Tibial nerve (tissue), 4 donors: ENCODE measurements at places on chromosomes 5 and 9.

GRCh38 chr9:86807367-86807976 lies 139.8 kb downstream of the GAS1 start:
- H3K27ac ChIP-seq: peak overlapping the region; percentile 45
- no peaks in the 10 kb centered on the region for H3K36me3 ChIP-seq
- H3K27me3 ChIP-seq: no peaks in the 10 kb centered on the region
- H3K4me3 ChIP-seq: no peak overlapping the region

- no peaks in the 10 kb centered on the region for H3K4me1 ChIP-seq
- H3K36me3 ChIP-seq: no peaks in the 10 kb centered on the region
- no peak overlapping the region for H3K27ac ChIP-seq
- no peak overlapping the region for H3K4me3 ChIP-seq
- H3K27me3 ChIP-seq: no peaks in the 10 kb centered on the region
- no peak for DNase-seq
Measured at GRCh38 chr5:127337876-127338275, 47.3 kb downstream of the MEGF10 start.

GRCh38 chr5:180908998-180909731 lies 10.2 kb downstream of the BTNL8 start:
- no peaks in the 10 kb centered on the region for H3K4me1 ChIP-seq
- no peak for DNase-seq
- no peak overlapping the region for H3K27ac ChIP-seq
- H3K27me3 ChIP-seq: no peaks in the 10 kb centered on the region

- DNase-seq: no peak
- no peaks in the 10 kb centered on the region for H3K36me3 ChIP-seq
- H3K4me1 ChIP-seq: peaks cover 18% of the 10 kb centered on the region
- H3K27ac ChIP-seq: no peak overlapping the region
- H3K4me3 ChIP-seq: no peak overlapping the region
Measured at GRCh38 chr5:178335302-178336030, 102.9 kb upstream of the PHYKPL start.

GRCh38 chr5:153991168-153991567 lies 47.5 kb downstream of the FAM114A2 start:
- H3K36me3 ChIP-seq: peaks cover 22% of the 10 kb centered on the region
- DNase-seq: no peak
- H3K27ac ChIP-seq: no peak overlapping the region
- H3K4me1 ChIP-seq: no peaks in the 10 kb centered on the region
- no peaks in the 10 kb centered on the region for H3K27me3 ChIP-seq
- H3K4me3 ChIP-seq: no peak overlapping the region

DNA sequence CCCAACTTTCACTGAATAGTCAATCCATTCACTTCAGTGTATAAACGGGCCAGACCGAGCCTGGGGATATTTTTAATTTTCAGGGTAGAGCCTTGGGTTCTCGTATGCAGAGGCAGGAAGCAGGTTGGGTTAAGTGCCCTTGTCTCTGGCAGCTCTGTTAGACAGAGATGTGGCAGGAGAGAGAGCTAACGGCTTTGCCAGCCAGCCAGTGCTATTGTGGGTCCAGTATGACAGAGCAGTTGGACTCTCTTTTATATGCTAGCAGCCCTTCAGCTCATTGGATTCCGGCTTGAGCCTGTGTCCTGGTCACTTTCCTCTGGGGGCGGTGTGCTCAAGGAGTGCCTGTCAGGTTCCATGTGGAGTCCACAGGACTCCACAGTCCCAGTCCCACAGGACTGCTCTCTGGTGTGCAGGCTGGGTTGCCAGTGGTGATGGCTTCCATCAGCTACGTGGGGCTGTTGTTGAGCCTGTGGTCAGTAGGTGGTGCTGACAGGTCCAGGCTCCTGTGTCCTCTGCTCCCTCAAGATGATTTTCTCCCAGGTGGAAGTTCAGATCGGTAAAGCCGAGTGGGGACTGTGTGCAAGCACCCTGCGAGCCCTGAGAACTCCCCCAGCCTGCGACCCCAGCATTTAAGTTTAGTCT lies 14.3 kb downstream of the CLTA start:
- H3K36me3 ChIP-seq: peaks cover 7% of the 10 kb centered on the region
- H3K4me3 ChIP-seq: no peak overlapping the region
- H3K27me3 ChIP-seq: no peaks in the 10 kb centered on the region
- no peak for DNase-seq

DNA sequence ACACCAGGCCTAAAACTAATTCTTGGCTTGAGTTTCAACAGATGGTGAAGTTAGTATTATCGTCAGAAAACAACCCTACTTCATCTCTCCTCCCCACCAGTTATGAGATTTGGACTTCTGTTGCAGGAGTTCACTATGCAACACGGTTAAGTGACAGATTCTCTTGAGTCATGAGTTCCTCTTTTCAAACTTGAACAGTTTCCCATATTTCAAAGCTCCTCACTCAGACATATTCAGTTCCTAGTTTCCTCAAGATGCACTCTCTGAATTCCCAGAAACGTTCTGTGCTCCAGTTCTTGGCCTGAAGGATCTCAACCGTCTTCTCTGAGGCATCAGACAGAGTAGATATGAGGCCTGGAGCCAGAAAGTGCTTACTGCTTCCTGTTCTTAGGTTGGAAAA lies 7.3 kb upstream of the PTGER4 start:
- no peak overlapping the region for H3K27ac ChIP-seq
- no peak overlapping the region for H3K4me3 ChIP-seq
- DNase-seq: no peak
- no peaks in the 10 kb centered on the region for H3K4me1 ChIP-seq
- H3K36me3 ChIP-seq: no peaks in the 10 kb centered on the region
- H3K27me3 ChIP-seq: no peaks in the 10 kb centered on the region

DNA sequence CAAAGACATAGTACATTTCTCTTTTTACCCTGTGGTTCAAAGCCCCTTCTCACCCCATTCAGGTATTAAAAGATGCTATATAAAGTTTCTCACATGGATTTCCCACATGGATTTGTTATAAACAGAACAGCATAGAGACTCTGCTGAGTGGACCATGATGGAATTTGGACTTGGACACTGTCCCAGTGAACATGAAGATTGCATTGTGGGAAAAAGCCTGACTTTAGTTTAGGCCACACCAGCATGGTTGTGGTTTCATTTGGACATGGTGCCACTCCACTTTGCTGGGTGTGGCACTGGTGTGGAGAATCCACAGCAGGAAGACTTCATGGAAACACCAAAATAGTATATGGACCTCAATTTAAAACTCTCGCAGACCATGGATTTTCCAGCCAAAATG lies 124.6 kb downstream of the ARHGAP26 start:
- H3K4me3 ChIP-seq: no peak overlapping the region
- H3K36me3 ChIP-seq: no peaks in the 10 kb centered on the region
- H3K4me1 ChIP-seq: no peaks in the 10 kb centered on the region
- no peak overlapping the region for H3K27ac ChIP-seq
- no peaks in the 10 kb centered on the region for H3K27me3 ChIP-seq

- H3K4me3 ChIP-seq: peak overlapping the region; percentile 86
- peaks cover 50% of the 10 kb centered on the region for H3K4me1 ChIP-seq
- H3K27me3 ChIP-seq: no peaks in the 10 kb centered on the region
- peak overlapping the region; percentile 93 for H3K27ac ChIP-seq
Measured at GRCh38 chr5:10761933-10762775, 1.1 kb upstream of the DAP start.

DNA sequence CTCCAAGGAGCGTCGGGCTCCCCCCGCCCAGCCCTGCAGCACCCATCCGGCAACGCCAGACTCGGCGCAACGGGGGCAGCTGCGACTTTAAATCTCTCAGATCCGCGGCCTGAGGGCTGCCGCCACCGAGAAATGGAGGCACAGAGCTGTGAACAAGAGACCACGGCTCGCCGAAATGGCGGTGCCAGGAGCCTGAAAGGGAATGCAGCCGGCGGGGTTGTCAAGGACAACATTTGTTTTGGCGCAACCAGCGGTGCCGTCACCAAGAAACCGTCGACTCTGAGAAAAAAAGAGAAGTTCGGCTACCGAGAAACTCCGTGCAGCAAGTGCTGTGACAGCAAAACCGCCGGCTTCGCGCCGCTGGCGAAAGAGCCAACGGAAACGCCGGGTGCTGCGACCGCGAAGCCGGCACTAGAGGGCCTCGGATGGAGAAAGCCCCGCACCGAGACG lies 2.1 kb upstream of the ANXA2R start:
- H3K4me3 ChIP-seq: peak overlapping the region; percentile 66
- DNase-seq: peak; percentile 42
- peaks cover 18% of the 10 kb centered on the region for H3K4me1 ChIP-seq
- peaks cover 8% of the 10 kb centered on the region for H3K36me3 ChIP-seq

GRCh38 chr5:38557308-38557710 lies 863 bp upstream of the LIFR start:
- peaks cover 3% of the 10 kb centered on the region for H3K27me3 ChIP-seq
- H3K36me3 ChIP-seq: no peaks in the 10 kb centered on the region
- no peaks in the 10 kb centered on the region for H3K4me1 ChIP-seq
- peak overlapping the region; percentile 97 for H3K4me3 ChIP-seq
- DNase-seq: no peak
- H3K27ac ChIP-seq: peak overlapping the region; percentile 92

DNA sequence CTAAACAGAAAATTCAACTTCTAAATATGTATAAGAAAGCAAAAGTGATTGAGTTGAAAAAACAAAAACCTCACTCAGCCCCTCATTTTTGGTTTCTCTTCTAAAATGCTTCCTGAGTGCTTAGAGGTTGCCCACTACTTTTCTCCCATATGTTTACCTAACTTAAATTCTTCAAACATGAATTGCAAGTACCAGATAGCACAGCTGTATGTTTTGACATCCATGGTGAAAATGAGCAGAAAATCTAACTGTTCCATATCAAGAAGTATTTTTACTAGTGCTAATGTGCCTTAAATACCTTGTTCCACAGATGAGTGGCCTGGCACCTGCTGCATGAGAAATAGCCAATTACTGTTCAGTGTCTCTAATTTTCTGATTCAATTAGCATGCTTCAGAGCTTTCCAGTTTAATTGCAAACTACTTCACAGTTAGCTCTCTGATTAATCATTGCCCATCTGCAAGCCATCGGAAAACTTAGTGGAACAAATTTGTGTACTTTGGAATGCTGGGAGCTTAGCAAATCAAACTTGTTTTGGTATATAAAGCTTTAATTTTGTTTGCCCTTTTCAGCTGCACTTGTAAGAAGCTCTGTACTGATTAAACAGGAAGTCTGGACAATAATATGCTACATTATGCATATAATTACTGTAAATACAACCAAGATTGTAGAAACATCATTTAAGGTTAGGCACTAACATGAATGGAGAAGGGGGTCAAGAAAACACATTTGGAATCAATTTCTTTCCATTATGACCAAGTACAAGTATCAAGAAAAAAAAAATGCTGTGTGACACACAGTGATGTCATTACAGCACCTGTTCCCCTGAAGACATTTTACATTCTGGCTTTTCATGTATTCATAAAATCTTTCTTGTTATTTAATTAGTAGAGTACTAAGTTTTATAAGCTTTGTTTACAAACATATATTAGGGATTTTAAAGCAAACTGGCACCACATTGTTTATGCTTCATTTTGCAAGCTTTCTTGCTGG lies 65.6 kb downstream of the POU5F2 start:
- H3K4me1 ChIP-seq: peaks cover 39% of the 10 kb centered on the region
- H3K27ac ChIP-seq: peak overlapping the region; percentile 79
- DNase-seq: no peak
- no peaks in the 10 kb centered on the region for H3K27me3 ChIP-seq
- H3K36me3 ChIP-seq: no peaks in the 10 kb centered on the region
- H3K4me3 ChIP-seq: no peak overlapping the region

GRCh38 chr5:142342128-142342981 lies 17.5 kb upstream of the SPRY4 start:
- no peak for DNase-seq
- H3K36me3 ChIP-seq: no peaks in the 10 kb centered on the region
- H3K27me3 ChIP-seq: no peaks in the 10 kb centered on the region
- H3K4me1 ChIP-seq: no peaks in the 10 kb centered on the region
- no peak overlapping the region for H3K4me3 ChIP-seq

GRCh38 chr5:154544646-154545045 lies 66.6 kb upstream of the HAND1 start:
- no peak for DNase-seq
- no peak overlapping the region for H3K4me3 ChIP-seq

GRCh38 chr9:12801663-12802062 lies 26.8 kb downstream of the LURAP1L start:
- H3K4me1 ChIP-seq: no peaks in the 10 kb centered on the region
- H3K27ac ChIP-seq: no peak overlapping the region
- no peak overlapping the region for H3K4me3 ChIP-seq

DNA sequence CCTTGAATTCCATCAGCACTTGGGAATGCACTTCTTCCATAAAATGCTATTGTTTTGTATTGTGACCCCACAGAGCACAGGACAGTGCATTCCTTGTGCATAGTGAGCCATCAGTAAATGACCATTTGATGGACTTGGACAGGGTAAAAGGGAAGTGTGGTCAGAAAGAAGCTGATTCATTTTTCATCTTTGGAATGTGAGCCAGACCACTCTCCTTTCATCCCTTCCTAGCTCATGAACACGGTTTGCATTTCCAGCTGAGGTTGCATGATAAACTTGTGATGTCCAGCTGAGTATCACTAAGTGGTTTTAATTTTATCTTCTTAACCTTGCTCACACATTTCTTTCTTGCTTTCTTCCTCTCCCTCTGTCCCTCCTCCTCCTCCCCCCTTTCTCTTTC lies 101.3 kb downstream of the NUDT12 start:
- no peaks in the 10 kb centered on the region for H3K4me1 ChIP-seq
- no peak overlapping the region for H3K27ac ChIP-seq
- no peaks in the 10 kb centered on the region for H3K36me3 ChIP-seq
- DNase-seq: no peak
- no peak overlapping the region for H3K4me3 ChIP-seq

DNA sequence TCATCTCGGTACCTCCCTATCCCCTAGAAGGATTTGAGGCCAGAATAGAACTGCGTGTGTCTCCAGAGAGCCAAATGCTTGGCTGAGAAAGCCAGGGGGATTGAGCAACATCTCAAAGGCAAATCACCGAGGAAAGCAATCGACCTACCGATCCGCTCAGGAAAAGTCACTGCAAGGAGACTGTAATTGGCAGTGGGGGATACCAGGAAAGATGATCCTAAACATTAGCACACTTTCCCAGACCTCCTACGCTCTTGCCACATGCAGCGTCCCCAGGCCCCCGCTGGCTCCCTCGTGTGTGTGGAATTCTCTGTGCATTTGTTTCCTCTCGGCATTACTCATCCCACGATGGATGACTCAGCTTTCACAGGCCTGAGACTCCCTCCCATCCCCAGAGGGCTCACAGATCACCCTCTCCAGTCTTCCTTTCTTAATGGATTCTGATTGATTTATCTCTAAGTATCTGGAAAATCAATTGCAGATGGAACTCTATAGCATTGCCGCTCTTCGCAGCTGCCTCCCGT lies 82.2 kb upstream of the ICE1 start:
- H3K36me3 ChIP-seq: no peaks in the 10 kb centered on the region
- no peak overlapping the region for H3K4me3 ChIP-seq
- no peak overlapping the region for H3K27ac ChIP-seq
- DNase-seq: peak; percentile 49
- H3K4me1 ChIP-seq: peaks cover 4% of the 10 kb centered on the region

- H3K4me3 ChIP-seq: no peak overlapping the region
- peaks cover 59% of the 10 kb centered on the region for H3K4me1 ChIP-seq
- no peak for DNase-seq
Measured at GRCh38 chr9:112752334-112753125, 2.0 kb downstream of the SNX30 start.

DNA sequence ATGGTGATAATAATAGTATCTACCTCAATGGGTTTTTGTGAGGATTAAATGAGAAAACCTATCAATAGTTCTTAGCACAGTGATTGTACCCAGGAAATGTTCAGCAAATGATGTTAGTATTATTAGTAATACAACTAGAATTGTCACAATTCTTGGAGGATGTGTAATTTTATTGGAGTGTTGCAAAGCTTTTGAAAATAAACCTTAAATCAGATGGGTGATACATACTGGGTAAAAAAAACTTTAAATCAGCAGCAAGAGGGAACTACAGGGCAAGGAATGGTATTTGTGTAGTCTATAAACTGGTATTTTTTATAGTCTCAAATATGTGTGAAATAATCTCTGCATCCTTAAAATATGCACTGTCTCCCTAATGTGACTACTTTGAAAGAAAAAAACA lies 371.6 kb downstream of the PIK3R1 start:
- no peak overlapping the region for H3K27ac ChIP-seq
- no peaks in the 10 kb centered on the region for H3K27me3 ChIP-seq
- H3K36me3 ChIP-seq: no peaks in the 10 kb centered on the region
